AG08395 (cell line): ENCODE measurements at places on chromosomes 13 and 19.

DNA sequence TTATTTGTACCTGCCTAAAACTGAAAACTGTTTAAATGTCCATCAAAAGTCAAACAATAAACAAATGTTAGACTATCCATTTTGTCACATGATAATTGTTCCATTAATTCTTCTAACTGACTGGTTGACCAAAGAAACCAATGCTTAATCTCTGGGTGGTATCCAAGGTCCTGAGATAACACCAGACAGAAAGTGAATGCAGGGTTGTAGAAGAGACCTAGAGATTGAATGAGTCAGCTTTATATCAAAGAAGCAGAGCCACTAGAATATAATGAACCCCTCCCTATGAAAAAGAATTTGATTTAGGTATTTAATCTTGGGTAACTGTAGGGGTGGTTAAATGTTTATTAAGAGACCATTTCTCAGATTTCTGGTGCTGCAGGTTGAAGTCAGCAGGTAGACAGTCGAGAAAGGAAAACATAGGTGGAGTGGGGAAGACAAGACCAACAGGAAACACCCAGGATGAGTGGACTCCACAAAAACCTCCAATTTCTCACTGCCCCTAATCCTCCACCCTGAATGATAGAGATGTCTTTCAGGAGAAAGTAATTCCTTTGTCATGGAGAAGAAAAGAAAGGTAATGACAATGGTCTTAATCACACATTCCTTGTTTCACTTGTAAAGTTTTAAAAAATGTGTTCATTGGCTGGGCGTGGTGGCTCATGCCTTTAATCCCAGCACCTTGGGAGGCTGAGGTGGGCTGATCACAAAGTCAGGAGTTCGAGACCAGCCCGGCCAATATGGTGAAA lies 536.4 kb downstream of the IRS2 start:
- DNase-seq, result no peak

- DNase-seq, result no peak
Observed at GRCh38 chr19:35337097-35337983, 8.4 kb downstream of the CD22 start.

DNA sequence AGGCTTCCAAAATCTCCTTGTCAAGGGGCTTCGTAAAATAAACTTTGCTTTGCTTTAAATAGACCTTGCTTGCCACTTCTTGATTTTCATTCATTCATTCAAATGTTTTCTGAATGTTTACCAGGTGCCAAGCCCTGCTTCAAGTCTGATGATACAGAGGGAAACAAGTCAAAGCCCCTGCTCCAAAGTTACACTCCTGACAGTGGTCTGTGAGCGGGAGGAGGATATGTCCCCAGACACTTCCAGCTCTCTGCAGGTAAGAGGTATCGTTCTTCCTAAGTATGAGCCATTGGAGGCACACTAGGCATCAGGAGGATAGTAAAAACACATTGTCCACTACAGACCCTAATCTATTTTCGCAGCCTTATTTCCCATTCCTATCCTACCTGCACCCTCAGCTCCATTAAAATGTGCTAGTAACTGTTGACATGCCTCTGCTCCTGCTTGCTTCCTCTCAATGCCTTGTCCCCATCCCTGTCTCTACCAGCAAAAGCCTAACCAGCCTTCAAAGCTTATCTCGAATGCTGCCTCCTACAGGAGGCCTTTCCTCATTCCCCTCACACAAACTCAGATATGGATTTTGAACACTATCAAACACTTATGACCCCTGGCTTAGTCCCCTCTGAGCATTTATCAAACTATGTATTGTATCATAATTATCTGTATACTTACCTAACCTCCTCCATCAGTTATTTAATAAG lies 6.2 kb upstream of the WBP4 start:
- DNase-seq, result no peak

- DNase-seq, result no peak
Observed at GRCh38 chr13:49310251-49310650, 62.5 kb downstream of the CDADC1 start.

DNA sequence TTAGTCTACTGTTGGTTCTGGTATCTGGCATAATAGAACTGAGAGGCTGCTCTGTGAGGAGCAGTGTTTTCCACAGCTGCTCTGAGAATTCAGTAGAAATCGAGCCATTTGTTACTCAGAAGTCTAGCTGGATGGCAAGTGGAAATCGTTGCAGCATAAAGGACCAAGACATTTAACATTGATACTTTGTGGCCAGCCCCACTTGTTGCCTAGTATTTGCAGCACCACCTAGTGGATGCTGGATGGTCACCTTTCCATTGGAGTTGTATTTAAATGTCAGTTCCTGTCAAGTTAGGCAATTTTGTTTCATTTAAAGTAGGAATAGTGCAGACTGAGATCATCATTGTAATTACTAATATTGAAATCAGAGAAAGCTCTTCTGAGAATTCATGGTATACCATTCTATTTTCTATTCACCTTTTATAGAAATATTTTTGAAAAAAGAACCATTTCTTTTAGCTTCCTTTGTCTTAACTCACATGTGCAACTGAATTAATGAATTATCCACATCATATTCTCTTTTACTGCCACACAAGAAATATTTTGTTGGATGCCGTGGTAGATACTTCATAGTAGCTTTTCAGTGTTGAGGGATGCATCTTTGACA lies 64.6 kb downstream of the PDS5B start:
- DNase-seq, result peak; percentile 51

- DNase-seq, result no peak
Observed at GRCh38 chr13:51955281-51955771, 55.9 kb downstream of the ATP7B start.

DNA sequence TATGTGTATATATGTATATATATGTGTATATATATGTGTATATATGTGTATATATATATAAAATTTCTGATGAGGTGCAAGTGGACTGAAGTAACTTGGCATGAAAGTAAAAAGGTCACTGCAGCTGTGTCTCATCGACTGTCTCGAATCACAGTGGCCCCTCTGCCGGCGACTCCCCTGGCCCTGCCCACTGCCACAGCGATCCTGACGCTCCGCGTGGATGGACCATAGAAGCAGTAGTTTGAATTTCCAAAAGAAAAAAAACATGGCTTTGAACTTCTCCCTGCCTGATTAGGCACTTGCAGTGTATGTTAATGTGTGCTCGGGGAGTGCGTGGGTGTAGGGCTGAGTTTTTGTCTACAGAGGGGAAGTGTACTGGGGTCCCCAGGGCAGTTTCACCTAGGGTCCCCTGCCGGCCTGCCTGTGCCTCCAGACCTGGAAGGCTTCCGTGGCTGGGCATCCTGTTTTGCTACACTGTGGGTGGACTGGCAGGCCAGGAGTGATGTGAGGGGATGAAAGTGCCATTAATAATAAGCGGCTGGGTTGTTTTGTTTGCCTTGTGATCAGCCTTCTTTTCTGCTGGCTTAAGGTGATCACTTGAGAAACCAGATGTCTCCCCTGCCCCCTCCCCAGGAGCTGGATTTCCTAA lies 10.8 kb downstream of the ZIC5 start:
- DNase-seq, result no peak

DNA sequence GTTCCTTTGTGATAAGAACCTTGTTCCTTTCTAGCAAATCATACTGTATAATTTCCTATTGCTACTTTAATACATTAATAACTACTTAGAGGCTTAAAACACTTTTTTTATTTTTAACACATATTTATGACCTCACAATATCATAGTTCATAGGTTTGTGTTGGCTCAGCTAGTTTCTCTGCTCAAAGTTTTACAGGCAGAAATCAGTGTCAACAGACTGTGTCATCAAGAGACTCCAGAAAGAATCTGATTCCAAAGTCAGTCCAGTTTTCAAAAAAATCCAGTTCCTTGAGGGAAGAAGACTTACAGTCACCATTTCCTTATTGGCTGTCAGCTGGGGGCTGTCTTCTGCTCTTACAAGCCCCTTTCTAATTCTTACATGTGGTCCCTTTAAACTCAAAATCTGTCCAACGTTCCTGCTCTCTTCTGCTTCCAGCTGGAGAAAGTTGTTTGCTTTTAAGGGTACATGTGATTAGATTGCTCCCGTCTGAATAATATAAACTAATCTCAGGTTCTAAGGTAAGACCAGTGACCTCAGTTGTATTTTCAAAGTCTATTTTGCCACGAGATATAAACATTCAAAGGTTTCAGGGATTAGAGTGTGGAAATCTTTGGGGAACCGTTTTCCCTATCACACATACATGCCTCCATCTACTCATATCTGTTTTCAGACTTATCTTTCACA lies 267.3 kb upstream of the SLITRK5 start:
- DNase-seq, result no peak

- DNase-seq, result peak; percentile 56
Observed at GRCh38 chr13:50993934-50994333, 84.3 kb downstream of the RNASEH2B start.

GRCh38 chr13:29858667-29859066 lies 8.2 kb upstream of the UBL3 start:
- peak; percentile 37 for DNase-seq

GRCh38 chr19:56947206-56947605 lies 106.7 kb upstream of the PEG3 start:
- no peak for DNase-seq

- no peak for DNase-seq
Observed at GRCh38 chr19:7923295-7924191, 2.4 kb downstream of the CTXN1 start.

GRCh38 chr19:18349524-18350128 lies 9.2 kb downstream of the PGPEP1 start:
- peak; percentile 81 for DNase-seq

DNA sequence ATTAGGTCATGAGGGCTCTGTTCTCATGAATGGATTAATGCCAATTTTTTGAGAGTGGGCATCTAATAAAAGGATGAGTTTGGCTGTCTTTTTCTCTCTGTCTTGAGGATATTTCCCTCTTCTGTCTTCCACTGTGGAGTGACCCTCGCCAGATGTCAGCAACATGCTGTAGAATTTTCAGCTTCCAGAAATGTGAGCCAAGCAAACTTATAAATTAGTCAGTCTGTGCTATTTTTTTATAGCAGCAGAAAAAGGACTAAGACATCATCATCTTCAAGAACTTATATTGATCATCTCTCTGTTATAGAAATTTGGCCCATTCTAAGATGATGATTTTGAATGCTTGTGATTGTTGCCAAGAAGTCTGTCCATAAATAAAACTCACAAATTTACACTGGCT lies 431.4 kb downstream of the FGF9 start:
- DNase-seq, result peak; percentile 21

GRCh38 chr19:10501971-10502523 lies 1.1 kb downstream of the KEAP1 start:
- DNase-seq, result peak; percentile 78

- no peak for DNase-seq
Observed at GRCh38 chr19:35937345-35938281, 1.4 kb downstream of the LRFN3 start.

GRCh38 chr19:48499316-48500090 lies 12.1 kb downstream of the LMTK3 start:
- no peak for DNase-seq

GRCh38 chr19:12733369-12734214 lies 892 bp downstream of the TRIR start:
- peak; percentile 54 for DNase-seq

DNA sequence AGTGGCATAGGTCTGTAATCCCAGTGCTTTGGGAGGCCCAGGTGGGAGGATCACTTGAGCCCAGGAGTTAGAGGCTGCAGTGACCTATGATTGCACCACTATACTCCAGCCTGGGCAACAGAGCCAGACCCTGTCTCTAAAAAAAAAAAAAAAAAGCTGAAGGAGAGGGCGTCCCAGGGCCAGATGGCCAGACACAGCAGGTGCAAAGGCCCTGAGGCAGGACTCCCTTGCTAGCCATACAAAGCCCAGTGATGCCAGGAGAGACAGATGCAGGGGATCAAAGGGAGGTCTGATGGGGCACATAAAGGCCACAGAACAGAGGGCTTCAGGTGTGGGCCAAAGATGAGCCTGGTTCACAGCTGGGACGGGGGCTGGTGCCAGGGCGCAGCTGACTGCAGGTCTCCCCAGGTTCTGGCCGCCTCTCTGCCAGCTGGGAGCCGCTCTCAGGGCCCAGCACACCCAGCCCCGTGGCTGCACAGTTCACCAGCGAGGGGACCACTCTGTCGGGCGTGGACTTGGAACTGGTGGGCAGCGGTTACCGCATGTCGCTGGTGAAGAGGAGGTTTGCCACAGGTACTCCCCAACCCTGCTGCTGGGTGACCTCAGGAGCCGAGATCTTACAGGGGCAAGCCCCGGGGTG lies 7.5 kb upstream of the B3GNT3 start:
- DNase-seq, result no peak

DNA sequence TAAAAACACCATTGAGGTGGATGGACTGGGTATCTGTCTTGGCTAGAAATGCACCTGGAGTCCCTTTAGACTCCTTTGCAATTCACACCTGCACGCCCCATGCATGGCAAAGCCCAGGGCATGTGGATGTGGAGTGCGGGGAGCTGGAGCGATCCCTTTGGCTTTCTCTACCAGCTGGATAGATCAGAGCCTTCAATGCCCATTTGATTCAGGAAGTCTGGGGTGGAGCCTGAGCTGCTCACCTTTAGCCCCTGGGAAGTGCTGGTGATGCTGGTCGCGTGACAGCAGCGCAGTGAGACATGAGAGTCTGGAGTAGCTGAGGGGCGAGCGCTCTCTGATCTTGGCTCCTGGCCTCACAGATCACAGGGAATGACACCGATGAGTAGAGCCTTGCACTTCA lies 4.8 kb upstream of the ZNF536 start:
- DNase-seq, result no peak

GRCh38 chr13:48571126-48571913 lies 38.4 kb upstream of the RCBTB2 start:
- peak; percentile 80 for DNase-seq

DNA sequence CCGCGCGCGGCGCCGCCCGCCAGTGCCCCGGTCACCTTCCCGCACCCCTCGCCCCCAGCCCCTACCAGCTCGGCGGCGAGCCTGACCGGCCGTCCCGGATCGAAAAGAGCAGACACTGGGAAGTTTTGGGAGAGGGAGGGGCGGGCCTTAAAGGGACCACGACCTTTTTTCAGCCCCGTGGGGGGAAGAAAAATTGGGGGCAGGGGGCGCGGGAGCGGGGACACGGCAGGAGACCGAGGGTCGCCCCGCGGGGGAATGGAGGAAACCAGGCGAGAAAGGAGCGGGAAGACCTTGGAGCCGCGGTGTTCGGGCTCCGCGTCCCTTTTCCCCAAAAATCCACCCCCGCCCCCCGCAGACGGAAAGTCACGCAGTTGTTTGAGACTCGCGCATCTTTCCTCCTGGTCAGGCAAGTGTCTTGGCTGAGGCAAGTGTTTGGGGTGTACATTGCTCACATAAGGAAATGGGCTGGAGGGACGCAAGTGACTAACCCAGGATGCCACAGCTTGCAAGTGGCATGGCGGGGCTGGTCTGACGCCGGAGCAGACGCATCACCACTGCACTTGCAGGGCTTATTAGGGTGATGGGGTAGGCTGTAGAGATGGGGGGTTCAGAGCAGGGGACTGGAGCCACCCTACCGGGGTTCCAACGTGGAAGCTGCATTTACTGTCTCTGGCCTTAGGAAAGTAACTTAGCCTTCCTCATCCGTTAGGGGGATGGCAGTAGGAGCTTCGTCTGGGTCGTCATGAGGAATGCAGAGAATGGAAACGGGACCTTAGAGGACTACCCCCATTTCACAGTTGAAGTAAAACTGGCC lies 2.7 kb upstream of the HNRNPL start:
- peak; percentile 62 for DNase-seq

- DNase-seq, result no peak
Observed at GRCh38 chr13:48536621-48537250, 3.9 kb upstream of the RCBTB2 start.
